ENCODE measurements at places on chromosomes 2 and 18. TPM values are rescaled to one million over a fixed set of nuclear protein-coding genes. Genes with fewer than 3 reads are reported as not detected.

The HK2 gene
- 54.5 TPM for total RNA-seq

The SNORC gene
- 1.5 TPM for total RNA-seq

- DNase-seq = no peak
Measured at GRCh38 chr2:185245806-185246205, 492.8 kb upstream of the FSIP2 start.

The EHD3 gene
- 2.3 TPM for total RNA-seq

GRCh38 chr2:189014449-189015138 lies 40.4 kb downstream of the COL3A1 start:
- DNase-seq = no peak

DNA sequence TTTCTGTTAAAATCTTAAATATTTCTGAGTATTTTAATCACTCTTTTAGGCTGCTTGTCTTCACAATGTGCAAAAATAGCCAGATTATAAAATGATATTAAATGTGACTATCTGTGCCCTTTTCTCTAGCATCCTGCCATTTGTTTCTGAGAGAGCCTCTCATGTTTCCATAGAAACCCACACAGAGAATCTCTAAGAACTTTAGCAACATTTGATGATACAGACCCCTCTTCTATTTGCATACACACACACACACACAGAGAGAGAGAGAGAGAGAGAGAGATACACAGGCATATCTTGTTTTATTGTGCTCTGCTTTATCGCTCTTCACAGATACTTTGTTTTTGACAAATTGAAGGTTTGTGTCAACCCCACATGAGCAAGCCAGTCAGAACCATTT lies 134.5 kb upstream of the DDX18 start:
- DNase-seq = no peak

The DNAH7 gene
- total RNA-seq = not detected

The COL4A3 gene
- not detected for total RNA-seq

DNA sequence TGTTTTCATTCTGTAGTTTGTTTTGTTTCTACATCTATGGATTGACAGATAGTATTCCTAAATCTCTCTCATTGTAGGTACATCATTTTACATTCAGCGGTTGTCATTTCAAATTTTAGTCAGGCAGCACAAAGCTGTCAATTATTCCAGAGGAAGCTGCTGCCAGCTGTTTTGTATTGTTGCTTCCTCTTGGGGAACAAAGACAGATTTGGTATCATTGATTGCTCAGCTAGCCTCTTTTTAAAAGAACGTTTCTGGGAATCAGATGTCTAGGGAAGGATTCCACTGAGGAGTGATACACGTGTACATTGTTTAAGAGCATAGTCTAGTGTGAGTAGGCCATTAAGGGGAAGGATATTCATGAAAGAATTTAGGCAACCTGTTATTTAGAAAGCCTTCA lies 145.8 kb downstream of the AGPS start:
- no peak for DNase-seq

GRCh38 chr2:96553176-96553956 lies 16.8 kb downstream of the ARID5A start:
- no peak for DNase-seq

The KCMF1 gene
- 98.1 TPM for total RNA-seq

The MORN2 gene
- total RNA-seq = 17.9 TPM

DNA sequence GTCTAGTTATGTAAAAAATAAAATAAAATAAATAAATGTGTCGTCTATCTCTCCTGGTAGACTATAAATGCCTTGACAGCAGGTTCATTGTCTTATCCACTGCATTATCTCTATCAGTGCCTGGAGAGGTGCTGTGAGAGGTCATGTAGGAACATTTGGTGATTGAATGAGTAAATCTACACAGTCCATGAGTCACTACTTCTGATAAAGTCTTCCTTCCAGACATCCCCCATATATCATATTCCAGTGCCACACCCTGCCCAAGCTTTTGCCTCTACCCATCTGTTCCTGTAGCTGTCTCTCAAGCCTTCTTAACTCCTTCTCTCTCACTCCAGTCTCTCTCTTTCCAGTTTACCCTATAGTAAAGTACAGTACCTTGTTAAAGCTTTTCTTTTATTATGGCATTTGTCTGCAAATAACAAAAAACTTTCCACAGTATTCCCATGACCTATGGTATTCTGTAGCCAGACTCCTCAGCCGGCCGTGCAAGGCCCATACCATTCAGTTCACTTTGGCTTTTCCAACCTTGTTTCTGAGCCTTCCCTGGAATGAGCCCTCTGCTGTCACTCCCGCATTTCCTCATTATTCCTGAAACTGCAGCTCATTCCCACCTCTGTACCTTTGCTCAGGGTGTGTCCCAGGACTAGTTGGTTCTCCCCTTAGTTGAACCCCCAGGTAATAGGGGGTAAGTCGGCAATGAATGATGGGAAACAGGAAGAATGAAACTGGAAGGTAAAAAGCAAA lies 37.5 kb downstream of the ANXA4 start:
- DNase-seq = no peak

DNA sequence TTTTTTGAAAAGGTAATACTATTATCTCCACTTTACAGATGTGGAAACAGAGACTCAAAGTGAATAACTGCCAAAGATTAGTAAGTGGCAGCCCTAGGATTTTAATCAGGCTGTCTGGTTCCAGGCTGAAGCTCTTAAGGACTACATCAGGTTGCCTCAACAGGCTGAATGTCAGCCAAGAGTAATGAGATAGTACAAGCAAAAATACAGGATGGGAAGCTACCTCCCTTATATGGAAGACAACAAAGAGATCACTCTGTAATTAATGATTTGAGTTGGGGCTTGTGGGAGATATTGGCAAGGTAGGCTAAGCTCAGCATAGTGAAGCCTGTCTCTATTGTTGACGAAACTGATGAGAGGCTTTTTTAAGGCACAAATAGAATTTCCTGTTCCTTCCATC lies 323.1 kb downstream of the KCNJ3 start:
- DNase-seq = no peak

GRCh38 chr2:236639461-236640235 lies 70.0 kb downstream of the ACKR3 start:
- no peak for DNase-seq

The ASPRV1 gene
- 0.64 TPM for total RNA-seq

GRCh38 chr2:110216199-110216598 lies 3.9 kb upstream of the MTLN start:
- no peak for DNase-seq

DNA sequence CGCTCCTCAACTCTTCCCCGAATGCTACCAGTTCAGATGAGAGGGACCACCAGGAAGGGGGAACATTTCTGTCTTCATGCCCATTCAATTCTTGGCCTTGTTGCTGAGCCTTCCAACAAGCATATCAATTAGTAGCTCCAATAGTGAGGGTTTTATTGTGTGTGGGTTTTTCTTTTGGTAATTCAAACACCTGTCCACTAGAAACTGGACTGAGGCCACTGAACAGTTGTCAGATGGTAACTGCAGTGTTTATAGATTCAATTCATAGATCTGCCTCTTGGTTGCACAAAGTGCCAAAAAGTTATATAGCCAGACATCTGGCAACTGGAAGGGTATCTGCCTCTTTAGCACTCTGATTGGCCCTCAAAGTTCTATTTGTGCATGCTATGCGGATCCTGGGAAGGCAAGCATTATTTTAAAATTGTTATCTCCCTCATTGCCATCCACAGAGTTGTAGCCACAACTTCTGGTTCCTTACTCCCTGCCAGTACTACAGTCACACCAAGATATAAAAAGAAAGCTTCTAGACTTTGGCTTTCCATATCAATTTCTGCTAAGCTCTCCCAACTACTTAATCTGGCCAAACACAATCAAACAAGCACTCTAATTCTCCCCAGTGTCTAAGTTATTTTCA lies 83.3 kb upstream of the ZNF521 start:
- no peak for DNase-seq

The KCNE4 gene
- not detected for total RNA-seq

DNA sequence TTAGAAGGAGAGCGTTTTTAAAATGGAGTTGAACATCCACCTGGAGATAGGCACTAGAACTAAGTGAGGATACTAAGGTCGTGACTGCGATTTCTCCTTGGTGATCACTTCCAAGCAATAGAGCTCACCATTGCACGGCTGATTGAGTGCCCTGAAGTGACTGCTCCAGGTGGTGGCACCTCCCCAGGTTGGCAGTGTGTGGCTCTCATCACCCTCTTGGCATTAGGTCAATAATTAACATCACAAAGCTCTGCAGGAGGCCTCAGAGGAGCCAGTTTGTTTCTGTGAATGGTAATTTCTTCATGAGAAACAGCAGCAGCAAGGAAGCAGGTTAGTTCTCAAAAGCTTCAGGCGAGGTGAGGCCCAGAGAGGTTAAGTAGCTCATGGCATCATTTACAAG lies 259.6 kb downstream of the CLIP4 start:
- DNase-seq = no peak

GRCh38 chr2:210477496-210477895 lies 937 bp upstream of the LANCL1 start:
- no peak for DNase-seq

GRCh38 chr2:200021449-200022114 lies 66.2 kb downstream of the MAIP1 start:
- no peak for DNase-seq

GRCh38 chr2:184463866-184464248 lies 134.5 kb upstream of the ZNF804A start:
- DNase-seq = no peak

DNA sequence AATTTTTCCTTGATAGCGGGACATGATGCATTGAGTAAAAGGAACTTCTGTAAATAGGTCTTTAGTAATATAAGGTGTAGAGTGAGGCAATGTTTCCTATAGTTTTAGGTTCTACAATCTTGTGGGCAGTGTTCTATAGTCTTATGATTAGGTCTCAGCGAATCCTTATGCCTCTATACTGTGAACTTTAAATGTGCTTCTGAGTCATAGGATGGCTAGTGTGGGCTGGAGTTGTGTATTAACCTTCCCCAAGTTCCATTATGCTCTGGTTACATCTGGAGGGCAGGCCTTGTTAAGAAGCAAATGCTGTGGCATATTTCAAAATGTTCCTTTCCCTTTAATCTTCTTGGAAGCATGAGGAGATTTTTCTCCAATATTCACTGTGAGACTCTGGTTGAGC lies 73.5 kb downstream of the ROCK2 start:
- no peak for DNase-seq

DNA sequence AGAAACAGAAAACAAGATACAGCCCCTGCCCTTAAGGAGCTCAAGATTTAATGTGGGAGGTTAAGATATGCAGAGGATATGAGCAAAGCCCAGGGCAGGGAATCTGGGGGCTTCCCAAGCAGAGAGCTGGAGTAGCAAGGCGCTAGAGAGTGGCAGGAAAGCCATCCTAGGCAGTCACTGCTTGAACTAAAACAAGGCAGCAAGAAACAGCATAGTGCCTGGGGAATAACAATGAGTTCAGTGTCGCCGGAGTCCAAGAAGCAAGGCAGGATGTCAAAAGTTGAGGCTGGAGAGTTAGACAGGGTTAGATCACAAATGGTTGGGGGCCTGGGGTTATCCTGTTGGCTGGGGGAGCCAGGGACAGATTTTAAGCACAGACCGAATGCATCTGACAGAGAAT lies 24.6 kb downstream of the CDH2 start:
- DNase-seq = no peak

The MTX2 gene
- total RNA-seq = 28.9 TPM
